Brain microvascular endothelial cell (primary cell): ENCODE measurements at places on chromosomes 4 and X.

GRCh38 chrX:54824195-54824594 lies 16.6 kb downstream of the MAGED2 start:
- no peak for DNase-seq

DNA sequence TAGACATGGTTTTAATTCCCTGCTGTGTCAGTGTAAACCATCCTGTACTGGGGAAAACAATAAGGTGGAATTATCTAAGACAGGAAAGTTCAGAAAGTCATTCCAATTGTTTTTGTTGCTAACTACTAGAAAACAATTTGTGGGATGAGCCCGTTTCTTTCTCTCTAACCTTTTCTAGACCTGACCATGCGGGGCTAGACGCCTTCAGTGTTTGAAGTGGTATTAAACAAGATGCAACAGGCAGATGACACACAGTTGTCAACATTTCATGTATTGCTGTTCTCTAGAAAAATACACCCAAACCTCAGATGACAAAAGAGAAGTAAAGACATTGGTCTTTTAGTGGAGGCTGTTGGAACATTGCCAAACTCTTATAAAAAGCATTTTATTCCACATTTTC lies 105.7 kb downstream of the FRAS1 start:
- no peak for DNase-seq

DNA sequence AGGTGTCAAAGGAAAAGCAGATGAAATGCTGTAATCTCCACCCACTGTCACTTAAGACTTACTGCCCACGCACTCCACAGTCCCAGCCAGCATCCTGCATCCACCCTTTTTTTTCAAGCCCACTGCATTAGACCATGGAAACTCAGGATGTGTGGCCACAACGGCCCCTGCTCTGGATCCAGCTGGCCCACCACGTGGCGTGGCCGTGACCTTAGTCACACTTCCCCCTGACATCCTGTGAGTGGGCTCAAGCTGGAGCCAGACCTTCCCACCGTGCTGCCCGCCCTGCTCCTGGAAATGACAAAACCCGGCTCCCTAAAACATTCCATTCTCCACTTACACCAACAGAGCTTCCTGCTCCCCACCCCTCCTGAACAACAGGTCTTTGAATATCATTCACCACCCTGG lies 588.3 kb upstream of the DIPK2B start:
- no peak for DNase-seq

DNA sequence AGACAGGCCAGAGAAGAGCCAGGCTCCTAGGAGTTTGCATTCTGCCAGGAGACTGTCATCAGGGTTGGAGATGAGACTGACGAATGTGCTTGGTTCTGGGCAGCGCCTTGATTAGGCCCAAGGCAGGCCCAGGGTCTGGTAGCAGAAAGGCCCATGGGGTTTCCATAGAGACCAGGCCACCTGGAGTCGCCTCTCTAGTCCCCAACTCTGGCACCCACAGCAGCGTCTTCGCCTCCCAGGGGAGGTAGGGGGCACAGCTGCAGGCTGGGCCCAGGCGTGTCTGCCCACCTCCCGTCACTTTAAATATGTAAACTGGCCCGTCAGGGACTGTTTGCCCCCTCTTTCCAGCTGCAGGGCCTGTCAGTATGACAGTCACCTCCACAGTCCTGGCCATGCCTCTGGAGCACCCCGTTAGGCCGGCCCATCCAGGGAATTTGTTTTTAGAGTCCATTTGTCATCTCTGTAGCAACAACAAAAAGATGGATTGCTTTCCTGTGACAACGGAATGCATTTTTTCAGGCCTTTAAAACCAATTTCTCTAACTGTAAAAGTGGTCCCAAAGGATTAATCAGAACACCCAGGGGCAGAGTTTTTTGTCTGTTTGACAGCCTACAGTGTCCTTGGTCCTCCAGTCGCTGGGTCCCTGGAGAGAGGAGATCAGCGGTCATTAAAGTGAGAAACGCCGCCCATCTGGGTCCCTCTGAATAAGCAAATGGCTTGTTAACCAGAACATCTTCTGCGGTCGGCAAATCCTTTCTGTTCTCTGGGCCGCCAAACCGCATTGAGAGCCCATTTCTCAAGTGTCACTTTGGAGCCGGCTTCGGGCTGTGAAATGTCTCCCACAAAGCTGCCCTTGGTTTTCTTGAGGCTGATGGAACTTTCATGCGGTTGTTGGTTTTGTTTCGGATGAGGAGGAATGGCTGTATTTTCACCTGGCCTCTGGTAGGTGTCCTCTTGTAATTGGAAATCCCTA lies 153.0 kb upstream of the PSAPL1 start:
- DNase-seq: no peak

- DNase-seq: no peak
These were observed 1105.1 kb upstream of the TENM3 start for GRCh38 chr4:181138116-181138515.

DNA sequence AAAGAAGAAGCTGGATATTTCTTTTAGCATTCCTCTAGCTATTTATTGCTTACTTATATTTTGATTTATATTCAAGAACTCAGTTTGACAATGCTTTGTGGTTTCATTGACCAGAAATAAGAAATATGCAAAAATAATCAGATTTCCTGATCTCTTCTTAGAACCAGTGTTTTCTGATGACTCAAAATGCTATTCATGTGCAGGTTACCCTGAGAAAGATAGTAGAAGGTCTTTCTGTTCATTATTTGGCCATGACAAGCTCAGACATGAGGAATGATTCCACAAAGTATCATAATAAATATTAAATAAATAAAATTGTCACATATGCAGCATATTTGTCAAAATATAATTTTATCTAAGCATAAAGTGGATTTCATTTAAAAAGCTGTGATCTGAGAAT lies 24.1 kb downstream of the ADH7 start:
- no peak for DNase-seq

GRCh38 chrX:39527025-39527424 lies 570.7 kb downstream of the BCOR start:
- peak; percentile 52 for DNase-seq

DNA sequence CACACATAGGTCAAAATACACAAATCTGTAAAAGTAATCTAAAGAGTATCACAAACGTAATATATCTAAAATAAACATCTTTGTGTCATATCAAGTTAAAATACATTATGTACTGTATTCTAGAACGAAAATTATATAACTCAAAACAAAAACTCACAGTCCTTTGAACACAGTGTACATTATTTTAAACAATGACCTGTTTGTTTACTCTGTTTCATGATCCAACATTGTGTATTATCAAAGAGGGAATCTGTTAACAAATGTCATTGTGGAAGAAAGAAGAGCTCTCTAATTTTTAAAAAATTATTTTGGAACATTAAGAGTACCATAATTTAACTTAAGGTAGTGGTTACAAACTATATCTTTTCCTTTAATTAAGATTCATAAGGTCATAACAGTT lies 144.1 kb downstream of the FRYL start:
- DNase-seq: no peak

DNA sequence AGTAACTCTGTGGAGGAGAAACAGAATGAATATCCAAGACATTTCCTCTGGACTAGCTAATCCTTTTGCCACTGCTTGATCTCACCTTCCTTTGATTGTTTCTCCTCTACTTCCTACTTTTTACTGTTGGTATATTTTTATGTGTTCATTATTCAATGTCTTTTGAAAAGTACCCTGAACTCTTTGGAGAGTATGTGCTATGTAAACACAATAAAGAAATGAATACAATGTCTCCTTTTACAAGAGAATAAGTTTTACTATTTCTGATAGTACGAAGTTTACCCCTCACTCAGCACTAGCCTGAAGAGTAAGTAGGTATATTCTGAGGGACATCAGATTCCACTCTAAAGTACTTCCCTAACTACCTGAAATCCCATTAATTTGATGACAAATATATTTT lies 19.9 kb downstream of the CLDN2 start:
- DNase-seq: no peak
